GM23338 (cell line): ENCODE measurements at places on chromosomes 2 and 18.

DNA sequence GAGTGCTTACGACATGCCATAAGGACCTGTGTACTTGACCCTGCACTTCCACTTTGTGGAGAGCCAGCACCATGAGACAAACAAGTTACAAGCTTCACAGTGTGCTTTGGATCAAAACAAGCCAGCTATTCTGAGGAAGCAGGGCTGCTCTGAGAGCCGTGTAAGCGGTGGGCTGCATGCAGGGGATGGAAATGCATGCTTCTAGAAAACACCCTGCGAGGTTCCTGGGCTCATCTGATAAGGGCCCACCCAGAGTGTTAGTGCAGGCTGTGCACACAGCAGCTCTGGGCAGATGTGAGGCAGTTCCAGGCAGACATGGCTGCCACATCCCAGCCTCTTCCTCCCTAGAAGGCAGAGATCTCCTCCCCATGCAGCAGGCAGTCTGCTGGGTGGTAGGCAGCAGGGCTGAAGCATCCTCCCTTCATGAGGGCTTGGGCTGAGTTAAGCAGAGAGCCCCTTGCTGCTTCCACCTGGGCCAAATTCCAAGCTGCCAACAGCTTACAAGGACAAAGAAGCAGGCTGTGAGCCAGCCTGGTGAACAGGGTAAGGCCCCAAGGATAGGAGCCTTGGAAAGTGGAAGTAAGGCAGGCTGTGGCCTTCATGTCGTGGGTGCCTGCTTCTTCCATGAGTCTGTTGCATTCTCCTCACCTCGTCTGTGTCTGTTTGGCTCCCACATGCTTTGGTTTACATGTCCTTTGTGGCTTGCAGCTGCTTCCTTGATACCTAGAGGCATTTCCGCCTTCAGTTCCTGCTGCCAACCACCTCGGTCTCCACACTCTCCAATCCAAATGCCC is 7.7 kb downstream of the PSD4 start:
- no peak for DNase-seq

- peak; percentile 29 for DNase-seq
Measured at GRCh38 chr18:24818441-24818840, 358.0 kb downstream of the HRH4 start.

- no peak for DNase-seq
Measured at GRCh38 chr2:214674278-214674677, 135.2 kb downstream of the BARD1 start.

DNA sequence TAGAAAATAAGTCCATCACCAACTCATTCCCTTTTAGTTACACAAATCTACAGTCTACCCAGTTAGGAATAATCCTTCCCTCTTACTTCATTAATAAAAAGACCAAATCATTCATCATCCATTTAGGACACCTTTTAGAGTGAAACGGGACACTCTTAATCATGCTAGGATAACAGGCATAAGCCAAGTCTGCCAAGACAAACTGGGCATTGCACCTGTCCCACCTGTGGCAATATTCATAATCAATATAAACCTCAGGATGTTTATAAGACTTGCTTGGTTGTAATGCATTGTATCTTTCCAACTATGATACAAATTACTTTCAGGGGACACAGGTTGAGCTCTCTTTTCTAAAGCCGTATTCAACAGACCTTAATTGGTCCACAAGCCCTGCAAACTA is 82.7 kb upstream of the SH3BP4 start:
- no peak for DNase-seq

DNA sequence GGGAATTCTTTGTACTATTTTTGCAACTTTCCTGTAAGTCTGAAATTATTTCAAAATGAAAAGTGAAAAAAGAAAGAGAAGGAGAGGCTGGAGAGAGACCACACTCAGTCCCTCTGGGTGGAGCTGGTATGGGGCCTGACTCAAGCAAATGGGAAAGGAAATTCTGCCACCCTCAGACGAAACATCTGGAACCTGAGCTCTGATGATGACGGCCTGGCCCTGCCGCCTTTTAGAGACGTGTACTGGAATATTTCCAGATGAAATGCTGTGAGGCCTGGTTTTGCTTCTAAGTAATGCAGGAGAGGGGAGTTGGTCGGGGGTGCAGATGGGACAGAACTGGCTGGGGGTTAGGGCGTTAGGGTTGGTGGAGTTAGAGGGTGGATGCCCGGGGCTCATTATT is 57.4 kb upstream of the GLI2 start:
- no peak for DNase-seq

GRCh38 chr2:66869076-66869475 is 434.2 kb downstream of the MEIS1 start:
- DNase-seq = no peak

DNA sequence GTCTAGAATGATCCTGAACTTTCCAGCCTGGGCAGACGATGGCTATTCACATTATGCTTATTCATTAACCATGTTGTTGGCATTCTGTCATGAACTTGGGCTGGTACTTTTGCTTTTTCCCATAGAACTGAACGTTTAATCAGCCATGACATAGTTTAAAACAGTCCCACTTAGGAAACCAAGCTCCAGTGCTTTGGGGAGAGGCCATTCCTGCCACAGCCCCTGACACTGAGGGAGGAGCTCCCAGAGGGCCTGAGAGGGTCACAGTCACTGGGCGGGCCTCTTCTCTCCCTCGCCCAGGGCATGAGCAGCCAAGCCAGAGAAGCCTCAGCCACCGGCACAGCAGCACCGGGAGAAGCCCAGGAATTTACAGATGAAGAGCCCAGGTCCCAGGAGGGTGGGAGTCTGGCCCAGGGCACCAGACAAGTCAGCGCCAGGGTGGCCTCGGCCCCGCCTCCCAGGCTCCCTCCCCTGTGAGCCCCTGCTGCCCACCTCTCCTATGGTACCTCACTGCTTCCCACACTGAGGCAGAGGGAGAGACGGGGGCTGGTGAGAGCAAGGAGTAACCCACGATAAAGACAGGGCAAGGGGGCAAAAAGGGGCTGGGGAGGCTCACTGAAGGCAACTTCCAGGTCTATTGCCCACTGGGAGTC is 33.6 kb downstream of the MAL start:
- no peak for DNase-seq

DNA sequence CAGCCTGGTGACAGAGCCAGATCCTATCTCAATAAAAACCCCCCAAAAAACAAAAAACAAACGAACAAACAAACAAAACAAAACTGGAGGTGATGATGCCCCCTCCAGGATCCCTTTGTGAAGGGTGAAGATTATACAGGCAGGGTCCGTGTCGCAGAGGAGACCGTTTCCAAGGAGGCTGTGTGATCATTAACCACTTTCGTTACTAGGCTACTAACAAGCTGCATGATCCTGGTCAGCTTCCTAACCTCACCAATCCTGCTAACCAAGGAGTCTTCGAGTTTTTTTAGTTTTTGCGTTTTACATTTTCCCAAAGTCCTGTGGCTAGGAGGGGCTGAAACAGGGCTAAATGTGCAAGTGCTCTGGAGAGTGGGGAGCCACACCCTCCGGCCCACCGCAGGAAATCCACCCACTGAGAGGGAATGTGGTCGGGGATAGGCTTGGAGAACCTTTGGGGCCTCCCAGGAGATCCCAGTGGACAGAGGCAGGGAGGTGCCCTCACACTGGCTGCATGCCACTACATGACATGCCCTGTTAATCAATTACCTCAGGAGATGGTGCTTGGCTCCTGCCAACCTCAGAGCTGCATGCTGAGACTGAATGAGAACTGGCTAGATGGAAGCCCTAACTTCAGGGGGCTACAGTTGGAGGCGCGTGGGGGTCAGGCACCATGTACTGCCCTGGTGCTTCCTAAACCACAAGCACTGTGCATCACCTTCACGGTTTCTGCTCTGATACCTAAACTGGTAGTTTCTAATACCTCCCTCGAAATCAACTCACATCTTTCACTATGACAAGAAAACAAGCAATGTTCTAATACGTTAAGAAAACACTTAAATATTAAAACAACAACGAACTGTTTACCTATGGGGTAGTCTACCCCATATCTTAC is 67.5 kb upstream of the RGPD5 start:
- DNase-seq = no peak

DNA sequence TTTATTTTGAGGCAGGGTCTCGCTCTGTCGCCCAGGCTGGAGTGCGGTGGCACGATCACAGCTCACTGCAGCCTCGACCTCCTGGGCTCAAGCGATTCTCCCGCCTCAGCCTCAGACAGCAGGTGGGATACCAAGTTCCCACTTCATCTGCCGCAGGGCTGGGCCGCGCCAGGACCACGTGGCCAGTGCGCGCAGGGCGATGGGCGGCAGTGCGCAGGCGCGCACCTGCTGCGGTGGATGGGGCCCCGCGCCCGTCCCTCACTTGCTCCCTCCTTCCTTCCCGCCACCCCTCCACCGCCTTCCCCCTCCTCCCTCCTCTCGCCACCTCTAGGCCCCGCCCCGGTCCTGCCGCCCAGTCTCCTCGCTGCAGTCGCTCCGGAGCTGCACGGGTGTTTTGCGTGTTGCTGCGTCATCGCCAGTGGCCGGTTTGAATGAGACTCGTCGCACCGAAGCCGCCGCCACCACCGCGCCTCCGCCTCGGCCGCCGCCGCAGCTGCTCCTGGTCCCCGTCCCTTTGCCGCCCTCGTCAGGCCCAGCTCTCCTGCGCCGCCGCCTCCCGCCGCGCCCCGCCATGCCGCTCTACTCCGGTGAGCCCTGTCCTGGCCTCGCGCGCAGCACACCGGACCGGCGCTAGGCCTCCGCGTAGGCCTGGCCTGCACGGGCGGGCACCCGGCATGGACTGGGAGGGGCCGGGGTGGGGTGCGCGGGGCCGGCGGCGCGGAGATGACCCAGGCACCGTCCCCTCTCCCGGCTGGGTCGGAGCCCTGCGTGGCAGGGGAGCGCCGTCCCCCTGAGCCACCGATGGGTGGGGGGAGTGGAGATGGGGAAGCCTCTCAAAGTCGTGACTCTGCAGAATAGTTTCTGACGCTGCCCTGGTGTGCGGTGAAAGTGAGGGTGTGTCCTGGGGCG is at the start of gene USP14:
USP14 (plus strand) TSS at position 430 of the 909 bp plus-strand sequence; CDS start at position 572, 142 bp downstream.
- DNase-seq = peak; percentile 99

- DNase-seq = no peak
Measured at GRCh38 chr2:27060323-27060722, 8.9 kb downstream of the AGBL5 start.

DNA sequence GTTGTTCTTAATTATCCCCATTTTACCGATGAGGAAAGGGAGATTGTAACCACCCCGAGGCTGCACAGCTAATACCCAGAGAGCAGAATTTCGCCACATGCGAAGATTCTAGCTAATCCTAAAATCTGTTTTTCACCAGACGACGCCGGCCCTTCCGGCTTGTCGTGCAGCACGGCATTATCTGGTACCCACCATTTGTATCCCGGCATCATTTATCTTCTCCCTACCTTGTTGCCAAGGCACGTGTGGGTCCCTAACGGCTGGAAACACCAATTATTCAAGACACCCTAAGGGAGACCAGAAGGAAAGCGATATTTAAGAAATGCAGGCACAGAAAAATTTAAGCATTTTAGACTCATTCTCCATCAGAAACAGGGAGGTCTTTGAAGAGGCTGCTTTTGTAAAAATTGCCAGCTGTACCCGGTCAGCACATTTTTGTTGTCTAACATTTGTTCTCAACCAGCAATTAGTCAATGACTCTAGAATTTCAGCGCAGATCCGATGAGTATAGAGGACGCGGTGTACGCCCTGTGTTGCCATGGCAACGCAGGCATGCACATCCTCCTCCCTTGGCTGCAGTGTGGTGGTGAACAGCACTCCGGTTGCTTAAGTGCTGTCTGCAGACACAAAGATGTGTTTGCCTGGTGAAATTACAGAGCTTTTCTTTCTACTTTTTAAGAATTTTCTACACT is 111.6 kb downstream of the AGAP1 start:
- peak; percentile 83 for DNase-seq

- DNase-seq = no peak
Measured at GRCh38 chr2:111923276-111923804, 24.9 kb downstream of the MERTK start.

GRCh38 chr18:74587441-74587840 is 10.2 kb upstream of the ZNF407 start:
- DNase-seq = no peak

DNA sequence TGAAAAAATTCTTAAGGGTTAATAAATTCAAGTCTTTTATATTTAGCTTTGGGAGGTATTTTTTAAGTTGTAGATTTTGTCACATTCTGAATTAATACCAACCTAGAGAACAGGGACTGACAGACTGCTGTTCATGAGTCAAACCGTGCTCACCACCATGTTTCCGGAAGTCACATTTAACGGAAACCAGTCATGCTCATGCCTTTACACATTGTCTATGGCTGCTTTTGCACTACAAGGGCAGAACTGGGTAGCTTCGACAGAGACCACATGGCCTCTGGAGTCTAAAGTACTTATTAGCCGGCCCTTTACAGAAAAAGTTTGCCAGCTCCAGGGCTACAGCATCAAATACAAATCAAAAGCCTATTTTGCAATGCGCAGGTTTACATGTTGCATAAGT is 33.3 kb downstream of the LONRF2 start:
- no peak for DNase-seq

GRCh38 chr2:152155209-152155608 is 20.4 kb downstream of the STAM2 start:
- no peak for DNase-seq

GRCh38 chr2:44100351-44100750 is 68.3 kb upstream of the PPM1B start:
- no peak for DNase-seq

GRCh38 chr18:57461652-57462269 is 26.6 kb downstream of the ONECUT2 start:
- DNase-seq = no peak

DNA sequence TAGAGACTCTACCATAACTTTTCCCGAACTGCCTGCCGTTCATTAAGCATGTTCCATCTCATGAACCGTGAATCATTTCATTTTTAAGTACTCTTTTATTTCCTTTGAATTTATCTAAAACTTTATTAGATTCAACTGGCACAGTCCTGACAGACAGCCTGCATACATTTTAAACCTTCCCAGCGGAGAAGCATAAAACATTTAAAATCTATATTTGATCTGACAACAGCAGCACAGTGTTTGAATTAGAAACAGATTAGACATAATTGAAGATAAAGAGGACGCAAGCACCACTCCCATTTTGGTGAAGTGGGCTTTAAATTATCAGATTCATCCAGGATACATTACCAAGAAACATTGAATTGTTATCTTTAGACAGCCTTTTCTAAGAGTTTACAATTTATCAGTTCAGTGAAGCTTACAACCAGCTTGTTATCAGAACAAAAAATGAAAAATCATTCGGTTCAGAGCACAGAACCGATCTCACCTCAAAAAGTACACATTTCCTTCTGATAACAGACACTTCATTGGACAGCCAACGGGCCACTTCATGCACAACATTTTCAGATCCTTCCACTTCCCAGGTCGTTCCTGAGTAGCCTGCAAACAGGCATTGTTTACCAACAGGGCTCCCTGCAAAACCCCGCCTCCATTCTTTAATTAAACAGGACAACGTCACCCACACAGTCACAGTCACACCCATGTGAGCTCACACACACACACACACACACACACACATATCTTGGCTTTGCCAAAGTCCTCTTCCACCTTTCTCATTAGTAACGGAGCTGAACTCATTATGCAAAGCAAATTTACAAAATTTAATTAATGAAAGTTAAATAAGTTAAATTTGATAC is 171.2 kb downstream of the SP3 start:
- DNase-seq = peak; percentile 37

GRCh38 chr2:239383759-239384156 is 17.1 kb downstream of the HDAC4 start:
- no peak for DNase-seq
